ENCODE measurements at places on chromosomes 6 and 20.

DNA sequence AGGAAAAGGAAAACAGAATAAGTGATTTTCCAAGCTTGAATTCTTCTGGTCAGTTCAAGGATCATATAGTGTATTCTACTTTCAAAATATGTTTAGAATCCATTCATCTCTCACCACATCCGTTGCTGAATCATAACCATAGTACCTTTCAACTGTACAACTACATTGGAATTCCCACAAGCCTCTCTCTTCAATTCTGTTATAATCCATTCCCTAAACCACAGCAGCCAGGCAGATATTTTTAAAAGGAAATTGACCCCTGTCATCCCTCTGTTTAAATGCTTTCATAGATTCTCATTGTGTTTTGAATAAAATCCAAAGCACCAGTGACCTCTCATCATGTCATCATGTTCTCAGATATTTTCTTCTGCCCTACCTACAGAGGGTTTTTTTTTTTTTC, 412.7 kb downstream of the GRIK2 start:
- no peak for DNase-seq

GRCh38 chr6:583116-583515, 73.8 kb downstream of the HUS1B start:
- DNase-seq = no peak

- DNase-seq = no peak
These were observed 22.7 kb downstream of the HIVEP1 start for GRCh38 chr6:12034837-12035236.

DNA sequence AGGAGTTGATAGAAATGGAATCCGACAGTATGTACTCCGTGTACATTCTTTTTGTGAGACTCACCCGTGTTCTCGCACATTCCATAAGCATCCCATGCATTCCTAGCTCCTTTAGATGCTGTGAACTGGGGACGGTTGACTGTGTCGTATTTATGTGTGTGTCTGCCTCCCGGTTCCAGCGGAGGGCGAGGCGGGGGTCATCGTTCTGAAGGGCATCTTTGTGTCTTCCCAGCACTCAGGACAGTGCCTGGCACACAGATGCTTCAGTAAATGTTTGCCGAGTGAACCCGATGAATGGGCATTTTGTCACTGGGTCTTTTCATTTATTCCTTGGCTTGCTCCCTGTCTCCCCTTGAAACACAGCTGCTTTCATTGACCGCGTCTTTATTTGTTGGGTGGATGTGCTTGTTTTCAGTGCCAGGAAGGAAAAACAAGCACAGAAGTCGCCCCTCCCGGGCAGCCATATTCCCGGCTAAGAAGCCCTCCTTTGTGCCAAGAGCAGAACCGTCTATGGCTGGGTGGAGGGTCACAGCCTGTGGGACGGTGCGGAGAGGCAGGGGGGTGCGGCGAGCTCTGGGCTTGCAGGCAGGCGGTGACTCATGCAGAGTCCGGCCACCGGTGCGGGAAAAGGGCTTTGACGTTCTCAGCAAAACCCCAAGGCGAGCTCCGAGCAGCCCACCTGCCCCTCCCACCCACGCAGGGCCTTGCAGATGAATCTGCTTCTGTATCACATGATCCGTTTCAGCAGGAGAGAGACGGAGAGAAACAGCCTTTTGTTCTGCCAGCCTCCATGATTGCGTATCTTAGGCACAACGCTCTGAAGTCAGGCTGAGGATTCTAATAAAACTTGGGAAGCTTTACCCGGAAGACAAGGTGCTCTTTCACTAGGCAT, 11.2 kb upstream of the PSMG4 start:
- DNase-seq = peak; percentile 48

DNA sequence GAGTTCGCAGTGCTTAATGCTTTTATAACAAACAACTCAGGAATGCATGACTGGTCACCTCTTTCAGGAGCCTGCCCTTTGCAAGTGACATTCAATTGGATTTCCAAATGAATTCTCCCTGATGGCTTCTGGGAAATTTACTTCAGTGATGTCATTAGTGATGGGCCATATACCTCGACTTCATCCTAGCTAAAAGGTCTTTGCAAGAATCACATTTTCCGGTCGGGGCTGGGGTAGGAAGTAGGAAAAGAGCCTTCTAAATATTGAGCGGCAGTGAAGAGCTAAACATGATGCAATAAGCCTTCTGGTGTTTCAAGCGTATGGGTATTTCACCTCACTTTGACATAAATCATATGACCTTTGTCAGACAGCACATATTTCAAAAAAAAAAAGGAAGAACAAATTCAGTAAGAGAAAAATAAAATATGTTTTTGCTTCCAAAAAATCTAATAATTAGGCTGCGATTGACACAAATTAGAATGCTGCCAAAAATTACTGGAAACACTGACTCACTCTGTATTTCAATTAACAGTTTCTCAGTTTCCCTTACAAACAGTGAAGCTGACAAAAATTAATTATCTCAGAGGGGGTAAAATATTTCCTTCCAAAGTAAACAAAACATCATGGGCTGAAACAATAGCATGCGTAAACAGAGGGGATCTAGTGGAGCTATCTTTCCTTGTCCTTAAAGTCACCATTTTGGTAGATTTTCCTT, 39.8 kb downstream of the ADTRP start:
- no peak for DNase-seq

- DNase-seq = no peak
These were observed 22.1 kb downstream of the PABPC1L start for GRCh38 chr20:44931911-44932310.

DNA sequence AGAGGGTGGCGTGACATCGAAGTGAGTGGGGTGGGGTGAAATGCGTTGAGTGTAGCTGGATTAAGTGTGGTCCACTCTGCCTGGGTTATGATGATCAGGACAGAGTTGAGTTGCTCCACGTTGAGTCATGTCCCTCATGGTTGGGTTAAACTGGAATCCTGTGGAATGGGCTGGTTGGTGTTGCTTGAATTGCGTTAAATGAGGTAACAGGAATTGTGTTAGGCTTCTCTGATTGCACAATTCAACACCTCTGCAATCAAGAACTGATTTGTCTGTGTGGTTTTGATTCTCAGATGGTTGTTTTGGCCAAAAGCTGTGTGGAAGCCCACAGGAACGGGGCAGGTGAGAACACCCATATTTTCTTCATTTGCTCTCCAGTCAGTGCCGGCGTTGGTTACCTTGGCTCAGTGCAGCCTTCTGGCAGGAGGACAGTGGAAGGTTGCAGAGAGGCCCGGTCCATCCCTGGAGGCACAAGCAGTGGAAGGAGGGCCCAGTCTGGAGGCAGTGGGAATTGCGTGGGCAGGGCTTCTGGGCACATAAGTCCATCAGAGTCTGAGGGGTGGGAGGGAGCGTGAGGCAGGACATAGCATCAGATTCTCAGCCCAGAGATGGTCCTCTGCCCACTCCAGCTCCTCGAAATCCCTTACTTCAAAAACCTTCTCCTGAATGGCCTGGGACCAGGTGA, 11.6 kb downstream of the NOTCH4 start:
- no peak for DNase-seq

- no peak for DNase-seq
These were observed 34.7 kb upstream of the YWHAB start for GRCh38 chr20:44850837-44851236.

DNA sequence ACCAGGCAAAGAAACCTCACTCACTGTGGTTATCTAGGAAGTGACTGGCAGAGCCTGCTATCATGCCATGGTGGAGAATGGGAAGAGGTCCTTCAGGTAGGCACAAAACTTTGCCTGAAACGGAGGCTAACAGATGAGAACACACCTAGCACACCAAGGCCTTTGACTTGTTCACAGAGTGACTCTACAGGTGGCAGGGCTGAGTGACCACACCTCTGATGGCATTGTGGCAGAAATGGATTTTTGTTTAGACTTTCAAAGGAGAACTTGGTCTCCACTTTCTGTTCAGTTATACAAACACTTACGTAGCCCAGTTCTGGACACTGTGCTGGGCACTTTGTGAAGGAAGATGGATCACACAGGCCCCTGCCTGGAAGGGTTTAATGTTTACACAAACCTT, 116.3 kb upstream of the ENPP5 start:
- DNase-seq = no peak

DNA sequence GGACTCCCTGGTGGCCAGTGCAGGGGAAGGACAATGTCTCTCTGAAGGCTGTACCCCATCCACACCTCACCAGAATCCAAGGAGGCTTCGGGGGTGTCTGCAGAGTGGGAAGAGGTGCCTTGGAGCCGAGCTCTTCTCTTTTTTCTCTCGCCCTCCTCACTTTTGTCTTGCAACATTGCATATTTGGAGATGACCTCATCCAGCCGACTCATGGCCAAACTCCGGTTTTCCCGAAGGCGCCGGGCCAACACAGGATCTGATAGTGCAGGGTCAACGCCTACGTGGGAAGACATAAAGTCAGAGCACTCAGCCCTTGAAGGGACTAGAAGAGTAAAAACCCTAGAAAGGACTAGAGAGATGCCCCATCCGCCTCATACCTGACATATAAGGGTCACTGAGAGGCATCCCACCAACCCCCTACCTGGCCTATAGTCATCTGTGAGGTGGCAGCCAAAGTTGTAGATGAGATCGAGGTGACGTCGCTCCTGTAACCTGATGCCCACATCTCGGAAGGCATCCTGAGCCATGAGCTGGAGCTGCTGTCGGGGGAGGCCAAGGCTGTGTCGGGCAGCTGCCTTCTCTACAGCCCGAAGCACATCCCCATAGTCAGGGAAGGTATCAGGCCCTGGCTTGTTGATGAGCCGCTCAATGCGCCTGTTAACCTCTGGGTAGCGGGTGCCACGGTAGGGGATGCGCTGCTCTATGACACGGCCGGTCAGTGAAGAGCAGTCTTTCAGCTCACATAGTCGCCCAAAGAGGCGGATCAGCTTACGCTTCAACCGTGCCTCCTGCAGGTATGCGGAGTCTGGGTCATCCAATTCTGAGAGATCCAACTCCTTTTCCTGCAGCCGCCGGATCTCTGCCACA, 3.0 kb upstream of the ZBTB22 start:
- DNase-seq = peak; percentile 60

GRCh38 chr6:77133031-77133430, 330.3 kb downstream of the HTR1B start:
- DNase-seq = no peak

DNA sequence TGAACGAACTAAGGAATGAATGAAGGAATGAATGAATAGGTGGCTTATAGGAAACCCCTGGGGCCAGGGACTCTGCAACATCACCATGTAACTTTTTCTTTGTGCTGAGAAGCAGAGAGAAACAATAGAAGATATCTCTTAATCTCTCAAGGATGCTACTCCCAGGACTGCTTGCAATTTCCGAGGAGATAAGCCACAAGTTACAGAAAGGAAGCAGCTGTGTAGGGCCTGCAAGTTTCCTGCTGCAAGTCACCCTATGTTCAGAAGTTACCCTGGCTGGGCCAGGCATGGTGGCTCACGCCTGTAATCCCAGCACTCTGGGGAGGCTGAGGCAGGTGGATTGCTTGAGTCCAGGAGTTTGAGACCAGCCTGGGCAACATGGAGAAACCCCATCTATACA, 7.3 kb upstream of the MAVS start:
- DNase-seq = no peak
